ENCODE measurements at places on chromosomes 5 and 9.

DNA sequence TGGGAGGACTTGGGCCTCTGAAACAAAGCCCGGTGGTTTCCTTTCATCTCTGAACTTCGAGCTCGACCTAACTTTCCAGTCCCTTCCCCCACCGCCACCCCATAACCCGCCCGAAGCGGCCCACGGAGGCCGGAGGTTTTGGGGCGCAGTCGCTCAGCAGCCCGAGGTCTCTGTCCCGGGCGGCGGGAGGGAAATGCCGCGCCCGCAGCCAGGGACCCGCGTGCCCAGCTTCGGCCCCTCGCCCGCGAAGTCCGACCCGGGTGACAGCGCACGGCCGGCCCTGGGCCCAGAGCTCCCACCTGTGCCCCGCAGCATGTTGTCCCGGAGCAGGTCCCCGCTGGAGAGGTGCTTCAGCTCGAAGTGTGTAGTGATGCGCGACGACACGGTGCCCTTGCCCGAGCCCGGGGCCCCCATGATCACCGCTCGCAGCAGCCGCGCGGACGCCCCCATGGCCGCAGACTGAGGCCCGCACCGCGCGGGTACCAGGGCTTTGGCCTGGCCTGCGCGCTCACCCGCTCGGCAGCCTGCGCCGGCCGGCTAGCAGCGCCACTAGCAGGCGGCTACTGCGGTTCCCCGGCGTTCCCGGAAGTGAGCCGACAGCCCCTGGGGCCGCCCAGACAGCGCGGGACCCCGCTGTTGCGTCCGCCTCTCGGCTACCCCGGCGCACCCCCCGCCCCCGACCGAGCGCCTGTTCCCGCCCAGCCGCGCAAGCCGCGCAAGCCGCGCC lies at the start of gene AK3:
Gene AK3 (minus strand): TSS at position 565 of the 727 bp plus-strand sequence. CDS start 115 bp downstream, at position 450.
- peak; percentile 82 for DNase-seq

DNA sequence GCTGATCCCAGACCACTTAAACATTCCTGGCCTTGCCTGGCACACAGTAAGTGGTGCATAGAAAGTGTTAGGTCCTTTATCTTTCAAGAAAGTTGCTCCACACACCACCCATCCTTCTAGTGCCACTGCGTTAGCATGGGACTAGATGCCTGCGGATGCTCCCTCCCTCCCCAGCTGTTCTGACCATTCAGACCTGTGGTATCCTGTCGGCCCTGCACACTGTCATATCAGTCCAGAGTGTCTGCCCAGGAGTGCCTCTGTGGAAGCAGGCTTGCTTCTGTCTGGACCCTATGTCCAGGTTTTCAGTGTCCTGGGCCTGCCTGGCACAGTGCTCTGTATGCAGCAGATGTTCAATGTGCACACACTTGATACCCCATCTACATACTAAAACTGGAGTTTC lies 38.3 kb upstream of the SMU1 start:
- DNase-seq, result no peak

- no peak for DNase-seq
Measured at GRCh38 chr5:108650997-108651396, 96.7 kb upstream of the FER start.

DNA sequence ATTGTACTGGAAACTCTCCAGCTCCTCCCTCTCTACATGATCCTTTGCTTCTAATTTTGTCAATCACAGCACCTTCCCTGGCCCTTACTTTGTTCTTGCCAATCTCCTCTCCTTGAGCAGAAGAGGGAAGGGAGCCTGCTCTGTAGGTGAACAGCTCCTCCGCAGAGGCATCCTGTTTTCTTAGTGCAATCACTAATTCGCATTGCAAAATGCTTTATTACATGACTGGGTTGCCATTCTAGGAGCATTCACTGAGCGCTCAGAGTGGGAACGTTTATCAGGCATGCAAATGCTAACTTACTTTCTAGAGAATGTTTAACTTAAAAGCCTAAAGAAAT lies 416 bp upstream of the SNX18 start:
- DNase-seq, result no peak

DNA sequence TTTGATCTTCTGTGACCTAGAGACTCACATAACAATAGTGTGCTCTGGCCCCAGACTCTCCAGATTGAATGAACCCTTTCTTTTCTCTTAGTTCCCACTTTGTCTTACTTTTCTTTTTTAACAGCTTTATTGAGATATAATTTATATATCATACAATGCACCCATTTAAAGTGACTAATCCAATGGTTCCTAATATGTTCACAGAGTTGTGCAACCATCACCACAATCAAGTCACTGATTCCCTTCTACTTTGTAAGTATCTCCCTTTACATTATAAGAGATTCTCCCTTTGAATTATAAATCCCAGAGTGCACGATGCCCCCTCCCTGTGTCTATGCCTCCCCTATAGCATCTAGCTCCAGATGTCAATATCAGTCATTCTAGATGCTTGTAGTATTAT lies 172.4 kb downstream of the HINT1 start:
- no peak for DNase-seq

GRCh38 chr5:83048277-83048676 lies 28.9 kb downstream of the TMEM167A start:
- DNase-seq, result no peak

- peak; percentile 74 for DNase-seq
Measured at GRCh38 chr9:16133556-16134227, 580.8 kb downstream of the CCDC171 start.
